ENCODE measurements at places on chromosomes 1 and 21.
A peak's percentile ranks its signal among the peaks of the same experiment; 100 is the strongest.

- no peak for DNase-seq
Observed at GRCh38 chr1:237181743-237182317, 139.8 kb downstream of the RYR2 start.

DNA sequence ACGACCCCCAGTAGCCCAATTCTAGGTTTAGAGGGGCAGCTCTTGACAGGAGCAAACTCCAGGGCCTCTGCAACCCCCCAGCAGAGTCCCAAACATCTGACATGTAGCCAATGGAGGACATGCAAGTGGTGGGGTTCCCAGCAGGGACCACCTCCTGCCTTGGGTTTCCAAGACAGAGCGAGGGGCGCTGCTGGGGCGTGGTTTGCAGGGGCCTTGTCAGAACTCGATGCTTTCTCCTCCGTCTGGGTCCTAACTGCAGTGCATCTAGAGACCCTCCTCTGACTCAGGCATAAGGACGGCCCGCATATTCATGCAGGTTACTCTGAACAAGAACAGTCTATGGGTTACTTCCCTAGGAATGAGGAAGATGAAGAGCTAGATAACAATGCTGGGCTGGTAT is 17.2 kb downstream of the EPHX1 start:
- no peak for DNase-seq

DNA sequence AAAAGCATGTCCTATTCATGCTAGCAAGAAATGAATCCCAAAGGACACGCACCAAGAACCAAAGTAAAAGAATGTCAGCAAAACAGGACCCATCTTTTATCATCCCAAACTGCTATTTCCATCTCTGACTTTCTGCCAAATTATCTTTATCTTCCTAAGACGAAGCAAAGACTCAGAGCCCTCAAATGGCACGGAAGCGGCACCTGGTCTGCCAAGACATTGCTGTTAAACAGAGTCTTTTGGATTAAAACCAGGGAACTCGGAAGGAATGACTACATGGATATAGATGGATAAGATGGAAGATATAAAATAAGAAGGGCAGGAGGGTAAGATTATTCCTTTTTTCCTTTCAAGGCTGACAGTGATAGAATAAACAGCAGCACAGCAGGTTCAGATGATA is 60.8 kb upstream of the LBR start:
- DNase-seq = no peak

DNA sequence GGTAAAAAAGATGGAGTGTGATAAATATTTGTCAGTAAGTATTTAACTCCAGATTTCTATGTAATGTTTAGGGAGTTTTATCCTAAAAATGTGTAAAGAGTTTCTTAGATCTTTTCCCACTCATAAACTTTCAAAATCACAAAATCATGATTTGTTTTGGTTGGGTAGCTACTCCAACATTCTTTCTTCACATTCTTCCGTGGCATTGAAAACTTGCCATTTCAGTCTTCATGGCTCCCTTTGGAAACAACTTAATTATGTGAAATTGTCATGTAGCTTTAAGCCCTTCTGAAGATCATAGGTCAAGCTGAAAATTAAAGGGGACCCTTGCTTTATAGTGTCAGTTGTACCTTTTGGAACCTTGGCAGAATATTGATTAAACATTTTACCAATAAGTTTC is 73.2 kb downstream of the ADGRL2 start:
- DNase-seq = no peak

DNA sequence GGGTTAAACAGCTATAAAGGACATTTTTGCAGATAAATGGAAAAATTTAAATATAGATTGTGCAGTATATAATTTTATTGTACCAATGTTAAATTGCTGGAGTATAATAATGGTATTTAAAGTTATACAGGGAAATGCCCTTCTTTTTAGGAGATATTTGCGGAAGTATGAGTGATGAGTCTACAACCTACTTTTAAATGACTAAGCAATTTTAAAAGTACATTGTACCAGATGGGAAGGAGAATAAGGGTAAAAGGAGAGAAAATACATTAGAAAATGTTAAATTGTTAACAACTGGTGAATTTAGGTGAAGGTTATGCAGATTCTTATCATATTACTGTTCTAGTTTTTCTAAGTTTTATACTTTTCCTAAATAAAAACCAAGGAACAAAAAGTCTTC is 91.8 kb downstream of the ZZZ3 start:
- no peak for DNase-seq

- no peak for DNase-seq
Observed at GRCh38 chr1:44020464-44020863, 10.8 kb downstream of the SLC6A9 start.

GRCh38 chr1:52002038-52002917 is 11.8 kb upstream of the RAB3B start:
- peak; percentile 19 for DNase-seq

GRCh38 chr21:29233611-29234540 is 64.8 kb upstream of the BACH1 start:
- DNase-seq = no peak

DNA sequence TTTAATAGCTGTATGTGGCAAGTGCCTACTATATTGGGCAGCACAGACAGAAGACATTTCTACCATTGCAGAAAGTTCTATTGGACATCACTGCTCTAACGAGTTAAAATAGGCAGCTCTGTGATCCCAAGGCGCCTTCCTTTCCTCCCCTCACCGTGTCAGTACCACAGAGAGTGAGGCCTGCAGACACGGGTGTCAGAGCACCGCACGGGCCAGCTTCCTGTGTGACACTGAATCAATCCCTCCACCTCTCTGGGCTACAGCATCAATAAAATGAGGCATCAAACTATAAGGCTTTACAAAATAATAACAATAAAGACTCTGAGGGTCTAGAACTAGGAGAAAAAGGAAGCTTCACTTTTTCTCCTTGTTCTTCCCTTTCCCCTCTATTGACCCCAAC is 246.7 kb downstream of the FOXD2 start:
- DNase-seq = no peak

GRCh38 chr1:177732178-177732577 is 237.7 kb downstream of the SEC16B start:
- DNase-seq = no peak

GRCh38 chr1:52628614-52629324 is 4.2 kb upstream of the SHISAL2A start:
- no peak for DNase-seq

DNA sequence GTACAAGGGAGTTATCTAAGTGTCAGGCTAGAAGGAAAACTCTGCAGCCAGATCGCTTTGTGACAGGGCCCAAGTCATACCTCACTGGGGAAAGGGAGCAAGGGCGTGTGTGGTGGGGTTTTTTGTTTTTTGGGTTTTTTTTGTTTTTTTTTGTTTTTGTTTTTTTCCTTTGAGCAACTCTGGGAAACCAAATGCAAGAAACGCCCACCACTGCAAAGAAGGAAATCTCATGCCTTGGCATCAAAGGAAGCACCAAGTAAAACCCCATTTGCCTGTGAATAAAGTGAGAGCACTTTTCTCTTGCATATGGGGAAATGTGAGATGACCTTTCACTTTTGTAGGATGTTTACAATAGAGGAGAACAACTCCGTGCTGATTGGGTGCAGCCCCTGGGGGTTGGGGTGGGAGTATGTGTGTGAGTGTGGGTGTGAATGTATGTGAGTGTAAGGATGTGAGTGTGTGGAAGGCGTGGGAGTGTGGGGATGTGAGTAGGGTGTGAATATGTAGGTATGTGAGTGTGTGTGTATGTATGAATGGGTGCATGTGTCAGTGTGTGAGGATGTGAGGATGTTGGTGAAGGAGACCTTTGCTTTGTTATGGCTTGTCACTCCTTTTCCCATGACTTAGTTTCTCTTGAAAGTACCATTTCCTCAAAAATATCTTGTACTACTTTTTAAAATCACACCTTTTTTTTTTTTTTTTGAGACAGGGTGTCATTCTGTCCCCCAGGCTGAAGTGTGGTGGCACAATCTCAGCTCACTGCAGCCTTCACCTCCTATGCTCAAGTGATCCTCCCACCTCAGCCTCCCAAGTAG is 34.6 kb downstream of the IL12RB2 start:
- DNase-seq = peak; percentile 24

GRCh38 chr1:118302145-118302544 is 117.1 kb upstream of the SPAG17 start:
- DNase-seq = no peak

DNA sequence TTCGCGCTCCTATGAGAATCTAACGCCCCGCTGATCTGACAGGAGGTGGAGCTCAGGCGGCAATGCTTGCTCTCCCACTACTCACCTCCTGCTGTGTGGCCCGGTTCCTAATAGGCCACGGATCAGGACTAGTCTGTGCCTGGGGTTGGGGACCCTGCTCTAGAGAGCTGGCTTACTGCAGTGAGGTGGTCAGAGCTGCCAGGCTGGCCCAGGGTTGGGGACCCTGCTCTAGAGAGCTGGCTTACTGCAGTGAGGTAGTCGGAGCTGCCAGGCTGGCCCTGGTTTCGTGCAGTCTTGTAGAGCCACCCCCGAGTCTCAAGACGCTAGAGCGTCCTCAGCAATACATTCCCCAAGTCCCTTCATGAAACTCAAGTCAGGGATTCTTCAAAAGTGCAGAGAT is 27.5 kb downstream of the SLC37A1 start:
- no peak for DNase-seq

DNA sequence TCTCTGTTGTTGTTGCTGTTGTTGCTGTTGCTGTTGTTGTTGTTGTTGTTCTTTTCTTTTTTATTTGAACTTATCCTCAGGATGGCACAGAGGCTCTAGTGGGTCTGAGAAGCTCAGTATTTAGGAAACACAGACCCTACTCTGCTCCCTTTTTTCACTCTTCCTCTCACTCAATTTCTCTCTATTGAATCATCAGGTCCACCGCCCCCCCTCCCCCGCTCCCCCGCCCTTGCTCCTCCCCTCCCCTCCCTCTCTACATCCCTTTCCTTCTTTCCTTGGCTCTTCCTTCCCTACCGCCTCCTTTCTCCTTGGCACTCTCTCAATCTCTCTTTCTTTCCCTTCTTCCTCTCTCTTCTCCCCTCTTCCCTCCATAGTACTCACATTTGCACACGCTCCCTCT is 218.5 kb upstream of the ZC3H12A start:
- DNase-seq = no peak

DNA sequence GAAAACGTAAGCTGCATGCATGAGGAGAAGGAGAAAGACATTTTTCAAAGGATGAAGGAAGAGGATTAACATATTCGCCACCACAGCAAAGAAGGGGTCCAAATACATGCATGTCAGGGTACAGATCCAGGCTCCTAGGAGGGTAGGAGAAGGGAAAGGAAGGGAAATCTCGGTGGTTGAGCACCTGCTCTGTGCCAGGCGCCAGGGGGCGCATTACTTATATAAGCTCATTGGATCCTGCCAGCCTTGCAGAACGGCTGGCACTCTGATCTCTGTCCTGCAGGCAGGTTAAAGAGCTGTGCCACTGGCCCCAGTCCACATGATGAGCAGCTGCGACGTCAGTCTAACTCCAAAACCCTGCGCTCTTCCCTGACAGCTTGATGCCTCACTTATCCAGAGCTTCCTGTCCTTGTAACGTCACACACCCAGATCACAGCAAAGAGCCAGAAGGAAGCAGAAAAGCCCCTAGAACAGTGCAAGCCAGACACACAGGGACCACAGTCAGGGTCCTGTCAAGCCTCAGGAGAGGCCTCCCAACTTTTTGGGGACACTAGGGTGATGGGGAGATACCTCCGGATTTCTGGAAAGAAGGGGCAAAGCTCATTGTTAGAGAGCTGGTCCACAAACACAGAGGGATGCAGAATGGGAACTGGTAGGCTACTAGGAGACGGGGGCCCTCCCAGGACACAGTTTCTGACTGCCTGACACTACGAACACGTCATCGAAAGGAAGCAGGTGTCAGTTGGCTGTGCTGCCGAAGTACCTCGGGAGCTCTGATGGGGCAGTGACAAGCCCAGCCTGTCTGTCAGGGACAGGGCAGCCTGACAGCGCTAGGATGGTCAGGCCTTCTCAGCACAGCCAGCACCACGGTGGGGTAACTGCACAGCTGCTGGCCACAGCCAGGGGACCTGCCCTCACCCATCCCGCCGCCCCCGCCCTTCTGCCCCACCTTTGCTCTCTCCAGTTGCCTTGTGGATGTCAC is 99.1 kb downstream of the BEND5 start:
- peak; percentile 32 for DNase-seq

All from activated CD8-positive, alpha-beta memory T cell treated with anti-CD3 and anti-CD28 coated beads, Interleukin-2, amount 50 U/mL, for 4 hours (primary cell).